Stimulated activated CD8-positive, alpha-beta memory T cell treated with anti-CD3 and anti-CD28 coated beads, Interleukin-15, amount 100 ng/mL, for 4 hours (primary cell): ENCODE measurements at places on chromosomes 2 and 18.

DNA sequence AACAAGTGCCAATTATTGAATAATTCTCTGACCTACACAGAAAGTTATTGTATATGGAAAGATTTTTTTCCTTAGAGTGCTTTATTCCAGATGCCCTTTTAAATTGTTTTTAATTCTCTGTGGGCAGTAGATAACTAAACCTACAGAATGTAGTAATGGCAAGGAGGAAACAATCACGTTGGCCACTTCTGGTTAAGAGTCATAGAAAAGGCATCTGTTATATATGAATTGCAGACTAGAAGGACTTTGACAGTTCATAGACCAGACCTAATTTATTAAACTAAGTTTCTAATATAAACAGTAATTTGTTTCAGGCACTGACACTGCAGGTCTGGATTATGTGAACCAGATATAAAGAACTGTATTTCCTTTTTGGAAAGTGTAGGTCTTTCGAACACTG, 607.5 kb downstream of the PLCL1 start:
- no peak for DNase-seq

- DNase-seq, result no peak
Measured at GRCh38 chr18:74065366-74065765, 82.3 kb downstream of the FBXO15 start.

DNA sequence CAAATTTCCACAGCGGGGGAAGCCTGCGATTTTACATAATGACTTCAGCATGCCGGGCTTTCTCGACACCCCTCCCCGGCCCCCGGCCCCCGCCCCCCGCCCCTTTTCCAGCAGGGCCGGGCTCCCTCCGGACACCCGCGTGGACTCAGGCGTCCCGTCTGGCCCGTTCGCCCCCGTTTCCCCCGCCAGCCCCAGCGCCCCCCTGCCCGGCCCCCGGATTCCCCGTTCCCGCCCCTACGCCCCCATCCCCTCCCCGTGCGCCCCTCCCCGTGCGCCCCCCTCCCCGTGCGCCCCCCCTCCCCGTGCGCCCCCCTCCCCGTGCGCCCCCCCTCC, 456 bp upstream of the NFATC1 start:
- DNase-seq, result no peak

DNA sequence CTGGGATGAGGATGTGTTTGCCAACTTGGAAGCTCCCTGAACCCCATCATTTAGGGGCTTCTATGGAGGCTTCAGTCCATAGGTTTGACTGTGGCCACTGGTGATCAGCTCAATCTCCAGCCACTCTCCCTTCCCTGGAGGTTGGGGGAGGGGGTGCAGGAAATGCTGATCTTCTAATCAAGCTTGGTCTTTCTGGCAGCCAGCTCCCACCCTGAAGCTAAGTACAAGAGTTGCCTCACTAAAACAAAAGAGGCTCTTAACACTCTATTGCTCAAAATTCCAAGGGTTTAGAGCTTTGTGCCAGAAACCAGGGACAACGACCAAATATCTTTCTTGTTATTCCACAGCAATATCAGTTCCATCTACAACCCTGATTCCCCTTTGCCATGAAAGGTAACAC, 19.4 kb upstream of the MPPE1 start:
- DNase-seq, result no peak

- no peak for DNase-seq
Measured at GRCh38 chr2:126970583-126970982, 71.9 kb downstream of the TEX51 start.

- no peak for DNase-seq
Measured at GRCh38 chr2:841036-841435, 109.6 kb upstream of the SNTG2 start.

- no peak for DNase-seq
Measured at GRCh38 chr18:33781429-33781828, 203.4 kb downstream of the ASXL3 start.

DNA sequence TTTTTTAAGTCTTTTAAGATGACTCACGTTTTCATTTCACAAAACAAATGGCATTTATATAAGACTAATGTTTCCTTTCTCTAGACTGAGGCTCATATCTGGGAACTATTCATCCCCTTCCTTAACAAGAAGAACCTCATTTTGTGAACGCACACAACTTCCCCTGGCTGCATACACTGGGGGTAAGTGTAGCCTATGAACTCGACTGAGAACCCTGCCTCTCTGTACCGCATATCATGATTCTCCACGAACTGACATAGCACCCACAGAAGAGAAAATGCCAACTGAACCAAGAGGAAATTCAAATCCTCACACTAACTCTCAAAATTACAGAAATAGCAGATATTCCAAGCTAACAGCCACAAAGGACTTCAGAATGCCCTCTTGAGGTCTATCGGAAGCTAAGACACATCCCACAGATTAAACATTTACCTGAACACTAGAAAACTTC, 236.7 kb downstream of the TCF4 start:
- no peak for DNase-seq

- no peak for DNase-seq
Measured at GRCh38 chr2:229133155-229133772, 137.8 kb downstream of the PID1 start.

DNA sequence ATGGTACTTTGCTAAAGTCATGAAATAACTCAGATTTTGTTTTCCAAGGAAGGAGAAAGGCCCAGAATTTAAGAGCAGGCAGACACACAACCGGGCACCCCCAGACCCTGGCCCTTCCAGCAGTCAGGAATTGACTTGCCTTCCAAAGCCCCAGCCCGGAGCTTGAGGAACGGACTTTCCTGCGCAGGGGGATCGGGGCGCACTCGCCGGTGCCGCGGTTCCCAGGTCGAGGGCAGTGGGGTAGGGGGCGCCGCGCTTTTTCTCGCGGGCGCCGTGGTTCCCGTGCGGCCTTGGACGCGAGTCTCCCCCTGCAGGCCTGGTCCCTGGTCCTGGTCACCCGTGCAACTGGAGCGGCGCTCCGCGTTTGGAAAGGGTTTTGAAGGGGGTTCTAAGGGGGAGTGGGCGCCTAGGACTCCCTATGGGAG, 1.2 kb downstream of the ZNF236 start:
- no peak for DNase-seq

GRCh38 chr2:64565949-64566710, 42.0 kb downstream of the AFTPH start:
- no peak for DNase-seq

DNA sequence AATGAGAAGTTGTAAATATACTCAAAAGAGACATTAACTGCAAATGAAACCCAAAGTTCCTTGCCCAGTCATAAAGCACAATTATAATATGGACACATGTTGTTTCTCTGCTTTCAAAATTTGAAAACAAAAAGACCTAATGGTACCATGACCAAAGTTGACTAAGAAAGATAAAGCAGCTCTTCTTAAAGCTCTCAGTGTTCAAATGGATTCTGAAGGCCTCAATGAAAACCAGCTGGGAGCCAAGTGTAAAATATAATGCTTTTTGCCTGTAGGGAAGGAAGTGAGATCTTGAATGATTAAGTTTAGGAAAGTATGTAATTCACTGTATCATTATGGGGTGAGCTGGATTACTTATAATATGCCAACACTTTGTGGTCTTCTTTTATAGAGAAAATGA, 178.6 kb downstream of the SATB2 start:
- no peak for DNase-seq

DNA sequence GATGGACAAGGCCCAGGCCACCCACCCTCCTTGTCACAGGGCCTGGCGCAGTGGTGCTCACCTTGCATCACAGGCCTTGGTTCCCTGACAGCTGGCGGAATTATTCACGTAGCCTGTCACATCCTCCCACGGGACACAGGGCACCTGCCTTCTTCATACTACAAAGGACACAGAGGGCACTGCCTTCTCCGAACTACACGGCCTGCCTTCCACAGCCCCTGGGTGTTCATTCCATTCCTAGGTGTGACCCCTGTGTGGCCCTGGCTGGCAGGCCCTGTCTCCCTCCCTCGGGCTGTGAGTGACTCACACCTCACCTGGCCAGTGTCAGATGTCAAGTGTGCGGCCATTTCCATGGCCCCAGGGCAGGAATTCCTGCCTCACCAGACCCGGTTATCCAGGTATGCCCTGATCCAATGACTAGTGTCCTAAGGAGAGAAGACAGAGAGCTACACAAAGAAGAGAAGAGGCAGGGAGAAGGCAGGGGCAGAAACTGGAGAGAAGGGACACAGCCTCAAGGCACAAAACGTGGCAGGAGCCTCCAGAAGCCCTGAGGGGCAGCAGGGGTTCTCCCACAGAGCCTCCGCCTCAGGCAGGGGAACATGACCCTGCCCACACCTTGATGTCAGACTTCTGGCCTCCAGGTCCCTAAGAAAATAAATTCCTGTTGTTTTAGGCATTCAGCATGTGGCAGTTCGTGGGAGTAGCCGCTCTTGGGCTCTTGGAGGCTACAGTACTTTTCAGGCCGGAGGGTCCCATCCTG, 43.4 kb downstream of the MBP start:
- no peak for DNase-seq

DNA sequence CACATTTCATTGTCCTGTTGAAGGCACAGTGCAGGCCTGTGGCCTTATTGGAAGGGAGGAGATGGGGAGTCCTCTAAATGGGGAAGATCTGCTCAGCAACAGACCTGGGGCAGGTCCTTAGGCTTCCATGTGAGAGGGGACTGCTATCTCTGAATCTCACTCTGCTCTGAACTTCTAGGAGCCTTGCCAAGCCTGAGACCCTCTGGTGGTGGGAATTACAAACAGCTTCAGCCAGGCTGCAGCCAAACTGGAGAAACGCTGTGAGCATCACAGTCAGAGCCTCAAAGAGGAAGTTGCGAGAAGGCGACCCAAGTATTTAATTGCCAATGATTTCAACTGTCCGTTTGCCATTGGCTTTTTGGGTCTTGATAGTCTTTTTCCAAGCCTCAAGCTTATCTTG, 66.8 kb upstream of the MC2R start:
- no peak for DNase-seq

DNA sequence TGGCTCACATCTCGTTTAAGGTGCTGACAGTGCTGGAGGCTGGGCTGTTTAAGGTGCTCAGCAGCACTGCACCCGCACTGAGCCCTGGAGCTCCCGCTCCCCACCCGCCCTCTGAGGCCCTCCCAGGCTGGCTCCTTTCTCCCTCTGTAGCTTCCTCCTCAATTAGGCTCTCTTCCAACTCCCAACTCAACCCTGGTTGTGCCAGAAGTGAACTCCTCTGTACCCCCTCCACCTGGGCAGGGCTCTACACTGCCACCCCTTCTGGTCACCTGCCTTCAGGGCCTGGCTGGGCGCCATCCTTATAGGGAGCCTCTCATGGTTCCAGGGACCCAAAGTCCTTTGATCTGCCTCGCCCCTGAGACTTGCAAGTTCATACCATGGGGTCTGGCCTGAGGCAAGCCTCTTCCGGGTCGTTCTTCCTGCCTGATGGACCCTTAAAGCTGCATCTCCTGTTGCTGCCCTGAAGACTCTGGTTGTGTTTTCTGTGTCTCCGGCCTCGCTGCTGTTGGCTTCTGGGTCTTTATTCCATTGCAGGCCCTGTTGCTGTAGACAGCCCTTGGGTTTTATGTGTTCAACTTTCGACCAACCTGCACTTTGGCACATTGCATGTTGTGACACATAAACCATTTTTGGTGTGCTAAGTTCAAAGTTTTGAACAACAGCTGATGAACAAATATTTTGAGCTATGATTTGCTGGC, 199.6 kb downstream of the LDLRAD4 start:
- DNase-seq, result no peak

GRCh38 chr2:171530378-171530777, 8.1 kb downstream of the CYBRD1 start:
- no peak for DNase-seq

DNA sequence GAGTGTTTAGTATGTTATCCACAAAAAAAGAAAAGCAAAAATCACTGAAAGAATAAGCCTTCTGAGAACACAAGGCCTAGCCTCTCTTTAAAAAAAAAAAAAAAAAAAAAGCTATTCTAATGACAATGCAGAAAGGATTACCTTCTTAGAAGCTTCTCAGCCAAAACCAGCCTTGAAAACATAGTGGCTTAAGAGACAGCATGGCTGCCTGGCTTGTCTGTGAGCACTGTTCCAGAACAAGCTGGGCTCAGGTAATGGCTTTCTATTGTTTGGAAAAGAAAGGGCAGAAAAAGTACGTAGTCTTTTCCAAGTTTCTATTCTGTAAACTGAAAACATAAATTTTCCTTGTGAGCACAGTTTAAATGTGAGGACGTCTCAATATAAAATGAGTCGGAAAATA, 119.5 kb downstream of the MAP3K20 start:
- no peak for DNase-seq

GRCh38 chr2:179177694-179178093, 86.9 kb downstream of the SESTD1 start:
- no peak for DNase-seq

DNA sequence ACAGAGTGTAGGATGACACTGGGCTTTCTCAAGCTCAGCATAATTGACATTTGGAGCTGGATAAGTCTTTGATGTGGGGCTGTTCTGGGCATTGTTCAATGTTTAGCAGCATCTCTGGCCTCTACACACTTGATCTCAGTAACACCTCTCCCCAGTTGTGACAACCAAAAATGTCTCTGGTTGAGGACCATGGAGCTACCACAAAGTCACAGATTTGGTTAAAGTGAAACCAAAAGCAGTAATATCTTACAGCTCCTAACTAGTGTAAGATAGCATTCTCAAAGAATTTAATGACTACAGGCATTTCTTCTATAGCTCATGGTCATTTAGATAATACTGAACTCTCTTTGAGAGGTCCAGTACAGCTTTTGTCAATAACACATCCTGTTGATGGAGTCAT, 23.4 kb upstream of the PAX3 start:
- no peak for DNase-seq

DNA sequence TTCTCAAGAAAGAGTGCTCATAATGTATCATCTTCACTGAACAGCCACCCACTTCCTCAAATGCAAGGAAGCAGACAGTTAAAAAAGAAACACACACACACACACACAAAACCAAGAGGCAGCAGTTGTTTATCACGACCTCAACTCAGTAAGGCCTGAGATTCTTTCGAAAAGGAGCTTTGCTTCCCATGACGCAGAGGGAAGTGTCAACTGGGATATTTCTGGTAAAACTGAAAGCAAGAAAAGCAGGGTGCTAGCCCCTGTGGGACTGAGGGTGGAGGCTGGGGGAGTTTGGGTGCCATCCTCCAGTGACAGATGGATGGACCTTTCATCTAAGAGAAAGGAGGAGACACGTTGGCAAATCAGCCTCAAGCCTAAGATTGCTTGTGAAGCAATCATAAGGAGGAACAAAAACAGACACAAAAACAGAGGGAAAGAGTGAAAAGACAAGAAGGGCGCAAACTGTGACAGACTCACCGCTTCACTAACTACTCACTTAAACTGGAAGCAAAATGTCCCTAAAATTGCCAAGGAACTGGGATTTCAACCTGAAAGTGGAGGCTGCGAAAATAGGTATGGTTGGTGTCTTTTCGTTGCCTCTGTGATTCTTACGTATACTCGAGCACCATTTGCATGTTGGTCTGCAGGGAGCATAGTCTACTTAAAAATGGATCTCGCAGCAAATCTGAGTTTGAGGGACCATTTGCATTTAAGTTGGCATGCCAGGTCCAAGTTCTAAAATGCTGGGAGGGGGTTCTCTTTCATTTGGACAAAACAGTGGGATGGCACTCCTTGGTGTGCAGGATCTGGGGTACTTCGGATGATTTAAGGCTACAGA, at the start of gene ARHGAP25:
ARHGAP25 (plus strand) TSS at position 124 of the 838 bp plus-strand sequence; CDS start at position 513, 389 bp downstream.
- DNase-seq, result no peak

DNA sequence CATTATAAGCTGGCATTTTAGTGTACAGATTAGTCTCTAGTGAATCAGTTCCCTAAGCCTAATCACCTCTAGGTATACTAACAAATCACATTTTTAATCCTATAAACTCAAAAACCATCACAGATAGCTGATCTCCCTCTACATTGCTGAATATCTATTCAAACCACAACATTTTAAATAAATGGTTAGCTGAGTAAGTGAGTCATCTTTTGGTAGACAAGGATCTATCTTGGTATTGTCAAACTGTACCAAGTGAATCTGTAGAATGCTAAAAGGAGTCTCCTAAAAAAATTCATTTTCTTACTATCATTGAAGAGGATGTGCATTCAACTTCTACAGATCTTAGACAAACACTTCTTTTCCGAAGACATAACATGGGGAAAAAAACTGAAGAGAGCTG, 40.7 kb downstream of the INO80D start:
- DNase-seq, result no peak
